ENCODE measurements at places on chromosomes 7 and 10. TPM values are rescaled to one million over a fixed set of nuclear protein-coding genes. Genes with fewer than 3 reads are reported as not detected.
A peak's percentile ranks its signal among the peaks of the same experiment; 100 is the strongest.

- no peak for DNase-seq
Observed at GRCh38 chr10:52637592-52637991, 135.0 kb downstream of the MBL2 start.

DNA sequence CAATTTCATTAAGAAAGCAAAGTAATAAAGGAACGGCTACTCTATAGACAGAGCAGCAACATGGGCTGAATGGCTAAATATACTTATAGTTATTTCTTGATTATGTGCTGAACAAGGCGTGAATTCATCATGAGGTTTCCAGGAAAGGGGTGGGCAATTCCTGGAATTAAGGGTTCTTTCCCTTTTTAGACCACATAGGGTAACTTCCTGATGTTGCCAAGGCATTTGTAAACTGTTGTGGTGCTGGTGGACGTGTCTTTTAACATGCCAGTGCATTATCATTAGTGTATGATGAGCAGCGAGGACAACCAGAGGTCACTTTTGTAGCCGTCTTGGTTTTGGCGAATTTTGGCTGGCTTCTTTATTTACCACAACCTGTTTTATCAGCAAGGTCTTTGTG is 28.5 kb upstream of the ZMYND11 start:
- no peak for DNase-seq

GRCh38 chr10:9762966-9763656 is 1254.6 kb upstream of the CELF2 start:
- no peak for DNase-seq

GRCh38 chr7:44685723-44686122 is 62.9 kb upstream of the ZMIZ2 start:
- DNase-seq, result no peak

DNA sequence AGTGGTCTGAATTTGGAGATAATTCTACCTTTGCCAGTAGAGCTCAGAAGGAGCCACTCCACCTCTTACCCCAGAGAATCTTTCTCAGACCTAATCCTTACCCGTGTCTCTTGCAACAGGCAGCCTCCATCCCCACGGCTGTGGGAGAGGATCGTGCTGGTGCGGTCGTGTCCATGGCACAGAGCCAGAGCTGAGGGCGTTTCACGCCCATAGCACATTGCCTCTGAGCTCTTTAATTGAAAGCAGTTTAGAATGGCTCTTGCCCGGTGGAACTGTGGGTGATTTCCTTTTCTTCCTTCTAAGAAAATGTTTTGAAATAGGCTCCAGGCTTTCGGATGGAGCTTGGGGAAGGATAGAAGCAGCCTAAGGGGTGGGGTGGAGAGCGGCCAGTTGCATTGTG is 41.5 kb downstream of the PRF1 start:
- no peak for DNase-seq

- DNase-seq, result no peak
Observed at GRCh38 chr10:58781873-58782488, 269.3 kb downstream of the BICC1 start.

GRCh38 chr10:63416376-63416775 is 49.4 kb downstream of the JMJD1C start:
- no peak for DNase-seq

DNA sequence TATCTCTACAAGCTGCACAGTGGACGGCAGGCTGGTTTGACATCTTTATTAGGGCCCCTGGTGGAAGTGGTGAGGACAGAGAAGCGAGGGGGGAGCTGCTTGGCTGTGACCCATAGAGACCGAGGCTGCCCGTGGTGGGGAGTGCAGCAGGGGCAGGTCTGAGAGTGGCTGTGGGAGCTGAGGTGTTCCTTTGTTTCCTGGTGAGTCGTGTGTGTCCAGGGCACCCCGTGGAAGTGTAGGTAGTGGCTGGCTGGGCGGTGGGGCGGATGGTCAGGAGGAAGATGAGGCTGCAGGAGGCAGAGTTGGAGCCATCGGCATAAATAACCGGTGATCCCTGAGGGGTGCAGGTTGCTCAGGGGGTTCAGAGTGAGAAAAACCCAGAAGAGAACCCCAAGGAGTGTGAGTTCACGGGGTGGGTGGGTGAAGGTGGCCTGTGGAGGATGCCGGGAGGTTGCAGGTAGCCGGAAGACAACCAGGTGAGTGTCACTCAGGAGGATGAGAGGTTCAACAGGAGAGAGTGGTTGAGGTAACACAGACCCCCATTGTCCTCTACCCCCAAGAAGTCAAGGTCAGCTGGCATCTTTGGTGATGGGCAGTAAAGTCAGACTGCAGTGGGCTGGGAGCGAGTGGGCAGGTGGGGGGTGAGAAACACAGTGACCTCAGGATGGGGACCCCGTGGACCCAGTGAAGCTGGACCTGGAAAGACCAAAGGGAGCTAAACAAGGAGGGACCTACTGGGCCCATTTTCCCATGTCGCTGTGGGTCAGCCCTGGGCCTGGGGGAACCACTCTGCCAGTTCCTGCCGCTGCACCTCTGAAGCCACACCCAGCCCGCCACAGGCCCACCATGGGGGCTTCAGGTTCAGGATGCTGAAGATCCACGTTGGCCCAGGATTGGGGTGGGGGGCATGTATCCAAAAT is 7.8 kb downstream of the ATP6V0E2 start:
- DNase-seq, result no peak

GRCh38 chr10:31101123-31101522 is 69.5 kb upstream of the ZNF438 start:
- no peak for DNase-seq

DNA sequence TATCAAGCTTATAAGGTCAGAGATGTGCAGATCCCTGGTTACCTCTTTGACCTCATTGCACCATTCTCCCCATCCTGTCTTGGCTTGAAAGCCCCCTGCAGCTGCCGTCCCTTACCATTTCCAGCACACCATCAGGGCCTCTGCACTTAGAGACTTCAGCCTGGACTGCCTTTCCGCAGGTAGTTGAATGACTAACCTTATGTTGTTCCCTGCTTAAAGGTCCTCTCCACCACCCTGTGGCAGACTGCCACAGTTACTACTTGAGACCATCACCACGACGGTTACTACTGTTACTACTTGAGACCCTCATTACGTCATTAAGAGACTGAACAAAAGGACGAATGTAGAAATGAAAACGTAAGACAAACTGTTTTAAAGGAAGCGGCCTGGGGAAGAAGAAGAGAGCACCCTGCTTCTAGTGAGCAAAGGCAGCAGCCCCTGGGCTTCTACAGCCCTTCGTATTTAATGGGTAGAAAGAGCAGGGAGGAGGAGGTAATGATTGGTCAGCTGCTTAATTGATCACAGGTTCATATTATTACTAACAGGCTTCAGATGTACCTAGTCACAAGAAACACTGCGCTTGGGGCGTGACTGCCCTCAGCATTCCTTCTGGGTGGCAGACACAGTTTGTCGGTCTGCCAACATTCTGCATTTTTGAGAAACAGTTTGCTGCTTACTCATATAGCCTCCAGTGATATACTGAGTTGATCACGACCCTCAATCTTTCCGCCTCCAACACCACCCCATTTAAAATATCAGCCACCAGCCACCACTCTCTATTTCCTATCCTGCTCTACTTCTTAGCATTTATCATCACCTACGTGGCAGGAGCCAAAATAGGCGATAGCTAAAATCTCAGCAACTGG is 74.1 kb upstream of the PARD3 start:
- DNase-seq, result peak; percentile 27

DNA sequence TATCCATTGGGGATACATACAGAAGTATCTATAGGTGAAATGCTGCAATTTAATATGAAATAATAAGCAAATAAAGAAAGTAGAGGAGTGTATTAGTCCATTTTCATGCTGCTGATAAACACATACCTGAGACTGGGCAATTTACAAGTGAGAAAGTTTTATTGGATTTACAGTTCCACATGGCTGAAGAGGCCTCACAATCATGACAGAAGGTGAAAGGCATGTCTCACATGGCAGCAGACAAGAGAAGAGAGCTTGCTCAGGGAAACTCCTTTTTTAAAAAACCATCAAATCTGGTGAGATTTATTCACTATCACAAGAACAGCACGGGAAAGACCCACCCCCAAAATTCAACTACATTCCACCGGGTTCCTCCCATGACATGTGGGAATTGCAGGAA is 82.8 kb upstream of the TRIM24 start:
- DNase-seq, result no peak

DNA sequence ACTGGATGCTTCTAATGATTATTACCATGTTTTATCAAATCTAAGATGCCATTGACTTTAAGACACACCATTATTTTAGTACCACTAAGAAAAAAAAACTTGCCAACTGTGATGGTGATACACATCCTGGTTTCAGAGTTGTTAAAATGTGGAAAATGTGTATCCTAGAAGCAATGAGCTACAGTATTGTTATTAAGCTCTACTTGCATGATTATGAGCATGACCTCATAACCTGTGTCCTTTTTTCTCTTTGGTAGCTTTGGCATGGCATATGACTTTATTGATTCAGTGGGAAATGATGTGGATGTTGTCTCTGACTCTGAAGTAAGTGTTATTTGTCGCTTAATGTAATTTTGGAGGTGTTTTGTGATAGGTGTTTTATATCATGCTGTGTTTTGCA is 3.3 kb downstream of the EDRF1 start:
- DNase-seq, result no peak

DNA sequence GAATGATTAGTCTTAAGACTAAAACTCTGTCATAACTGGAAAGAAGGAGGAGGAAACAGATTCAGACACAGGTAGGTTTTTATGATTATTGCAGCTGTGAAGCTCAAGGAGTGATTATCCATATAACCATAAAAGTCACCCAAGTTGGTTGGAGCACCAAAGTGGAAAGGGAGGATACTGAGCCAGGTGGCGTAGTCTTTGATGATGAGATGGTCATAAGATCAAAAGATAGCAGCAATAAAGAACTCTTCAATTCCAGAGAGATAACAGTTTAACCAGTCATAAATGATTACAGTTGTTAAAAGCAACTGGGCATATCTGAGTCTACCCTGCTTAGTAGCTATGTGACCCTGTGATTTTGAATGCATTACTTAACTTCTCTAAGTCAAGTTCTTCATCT is 8.4 kb downstream of the ABCB1 start:
- DNase-seq, result no peak

GRCh38 chr7:144835652-144836544 is at the start of gene TPK1:
TSS of gene TPK1 (minus strand) at chr7:144836053. CDS start at chr7:144835602, 451 bp downstream.
- DNase-seq, result peak; percentile 94

ECHDC3 gene
- 5.7 TPM for total RNA-seq

RBP4 gene
- total RNA-seq, result 29.3 TPM

LIPF gene
- total RNA-seq, result not detected

Measured in chondrocyte (in vitro differentiated cells).